Stimulated activated CD8-positive, alpha-beta memory T cell treated with anti-CD3 and anti-CD28 coated beads, Interleukin-2, amount 100 ng/mL, for 1 hour (primary cell): ENCODE measurements at places on chromosomes 6 and 20.

DNA sequence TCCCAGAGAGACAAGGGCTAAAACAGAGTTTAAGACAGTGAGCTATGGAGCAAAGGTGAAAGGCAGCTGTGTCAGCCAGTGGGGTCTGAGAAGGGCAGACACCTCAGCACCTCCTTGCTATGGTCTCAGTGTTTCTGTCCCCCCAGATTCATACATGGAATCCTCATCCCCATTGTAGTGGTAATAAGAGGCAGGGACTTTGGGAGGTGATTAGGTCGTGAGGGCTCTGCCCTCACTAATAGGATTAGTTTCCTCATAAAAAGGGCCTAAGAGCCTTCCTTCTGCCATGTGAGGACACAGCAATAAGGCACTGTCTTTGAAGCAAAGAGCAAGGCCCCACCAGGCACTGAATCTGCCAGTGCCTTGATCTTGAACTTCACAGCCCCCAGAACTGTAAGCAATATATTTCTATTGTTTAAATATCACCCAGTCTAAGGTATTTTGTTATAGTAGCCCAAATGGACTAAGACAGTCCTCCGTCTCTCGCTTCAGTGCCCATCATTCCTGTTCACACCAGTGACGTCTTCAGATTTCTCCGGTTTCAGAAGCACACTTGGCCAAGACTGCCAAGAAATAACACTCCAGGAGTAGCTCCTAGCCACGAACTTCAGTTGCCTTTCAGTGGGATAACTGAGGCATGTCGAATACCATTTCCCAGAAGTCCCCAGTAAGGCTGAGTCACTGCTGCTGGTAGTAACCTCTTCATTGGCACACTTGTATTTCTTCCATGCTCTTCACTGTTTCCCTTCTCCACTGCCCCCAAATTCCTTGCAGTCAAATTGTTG, 32.8 kb downstream of the SLC13A3 start:
- DNase-seq: no peak

DNA sequence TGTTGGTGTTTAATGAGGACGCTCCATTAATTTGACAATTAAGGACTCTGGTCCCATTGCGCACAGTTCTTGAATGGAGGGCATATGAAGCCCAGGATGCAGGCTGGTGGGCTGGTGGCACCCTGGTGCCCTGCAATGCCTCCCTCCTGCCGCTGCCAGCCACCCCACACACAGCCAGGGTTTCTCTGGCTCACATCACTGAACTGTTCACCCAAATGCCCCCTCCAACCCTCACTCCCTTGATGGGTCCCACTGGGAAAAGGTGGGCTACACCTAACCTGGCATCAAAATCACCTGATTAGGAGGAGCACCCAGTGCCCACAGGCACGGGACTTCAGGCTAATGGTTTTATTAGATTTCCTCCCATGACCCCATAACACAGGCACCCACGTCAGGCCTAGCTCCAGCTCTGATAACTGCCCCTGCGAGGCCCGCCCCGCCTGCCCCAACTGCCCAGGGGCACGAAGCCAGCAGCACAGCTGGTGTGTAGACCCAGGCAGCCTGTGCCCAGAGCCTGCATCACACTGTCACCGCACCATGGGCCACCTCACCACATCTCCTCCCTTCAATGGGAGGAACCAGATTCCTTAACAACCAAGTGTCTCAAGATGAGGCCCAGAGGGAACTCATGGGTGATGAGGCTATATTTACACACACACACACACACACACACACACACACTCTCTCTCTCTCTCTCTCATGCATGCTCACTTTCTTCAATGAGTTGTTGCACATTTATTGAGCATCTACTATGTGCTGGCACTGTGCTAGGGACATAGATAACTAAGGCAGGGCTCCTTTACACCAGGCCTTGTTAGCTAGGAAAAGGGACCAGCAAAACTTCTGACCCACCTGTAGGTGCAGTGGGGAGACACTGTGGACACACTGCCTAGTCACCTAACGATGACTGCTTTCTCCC, 107.3 kb downstream of the NOL4L start:
- DNase-seq: no peak

DNA sequence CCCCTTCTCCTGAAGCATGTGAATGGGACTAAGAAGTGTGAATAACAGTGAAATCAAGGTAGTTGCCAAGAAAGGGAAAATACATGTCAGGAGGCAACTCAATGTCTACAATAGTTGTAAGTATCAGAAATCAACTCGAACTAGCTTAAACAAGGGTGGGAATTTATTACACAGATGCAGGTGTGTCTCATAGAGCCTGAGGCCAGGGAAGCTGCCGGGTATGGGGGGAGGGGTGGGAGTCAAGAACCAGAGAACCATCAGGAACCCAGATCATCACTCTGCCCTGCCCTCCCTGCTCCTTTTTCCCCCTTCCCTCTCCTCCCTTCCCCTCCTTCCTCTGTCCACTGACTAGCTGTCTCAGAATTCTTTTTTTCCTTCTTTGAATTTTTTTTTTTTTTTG, 34.9 kb upstream of the BMP6 start:
- no peak for DNase-seq

GRCh38 chr20:44745598-44746366, at the start of gene KCNK15:
TSS of gene KCNK15 (plus strand) at chr20:44745865. CDS start at chr20:44745911, 46 bp downstream.
- no peak for DNase-seq

- DNase-seq: no peak
Measured at GRCh38 chr6:16441262-16441661, 202.9 kb downstream of the GMPR start.

- DNase-seq: no peak
Measured at GRCh38 chr6:147040121-147040910, 163.9 kb upstream of the STXBP5 start.

DNA sequence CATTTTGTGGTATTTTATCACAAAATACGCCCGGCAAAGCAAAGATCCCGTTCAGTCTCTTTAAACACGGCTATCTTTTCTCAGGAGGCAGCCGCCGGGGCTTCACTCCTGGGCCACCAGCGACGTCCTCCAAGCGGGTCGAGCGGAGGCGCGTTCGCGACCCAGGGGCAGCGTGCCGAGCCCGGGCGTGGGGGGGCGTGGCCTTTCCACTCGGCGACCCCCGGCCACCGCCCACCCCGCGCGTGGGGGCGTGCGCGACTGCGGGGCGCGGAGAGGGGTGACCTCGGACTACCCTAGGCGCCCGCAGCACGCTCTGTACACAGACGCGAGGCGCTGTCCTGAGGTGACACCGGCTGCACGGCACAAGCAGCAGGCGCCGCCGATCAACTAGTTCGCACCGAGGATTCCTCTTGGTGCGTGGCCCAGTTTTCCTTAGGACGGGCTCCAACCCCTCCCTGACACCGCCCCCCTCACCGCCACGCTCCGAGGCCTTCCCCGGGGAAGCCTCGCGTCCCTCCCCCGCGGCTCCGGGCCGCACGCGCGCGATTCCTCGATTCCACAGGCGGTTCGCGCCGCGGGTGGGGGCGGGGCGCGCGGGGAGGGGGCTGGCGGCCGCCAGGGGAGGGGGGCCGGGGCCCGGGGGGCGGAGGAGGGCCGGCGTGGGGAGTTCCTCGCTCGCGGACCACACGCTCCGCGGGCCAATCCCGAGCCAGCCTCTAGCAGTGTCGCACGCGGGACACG, 1.1 kb upstream of the JARID2 start:
- DNase-seq: peak; percentile 35
